RPMI8226 (cell line): ENCODE measurements at places on chromosomes 11 and 22.

DNA sequence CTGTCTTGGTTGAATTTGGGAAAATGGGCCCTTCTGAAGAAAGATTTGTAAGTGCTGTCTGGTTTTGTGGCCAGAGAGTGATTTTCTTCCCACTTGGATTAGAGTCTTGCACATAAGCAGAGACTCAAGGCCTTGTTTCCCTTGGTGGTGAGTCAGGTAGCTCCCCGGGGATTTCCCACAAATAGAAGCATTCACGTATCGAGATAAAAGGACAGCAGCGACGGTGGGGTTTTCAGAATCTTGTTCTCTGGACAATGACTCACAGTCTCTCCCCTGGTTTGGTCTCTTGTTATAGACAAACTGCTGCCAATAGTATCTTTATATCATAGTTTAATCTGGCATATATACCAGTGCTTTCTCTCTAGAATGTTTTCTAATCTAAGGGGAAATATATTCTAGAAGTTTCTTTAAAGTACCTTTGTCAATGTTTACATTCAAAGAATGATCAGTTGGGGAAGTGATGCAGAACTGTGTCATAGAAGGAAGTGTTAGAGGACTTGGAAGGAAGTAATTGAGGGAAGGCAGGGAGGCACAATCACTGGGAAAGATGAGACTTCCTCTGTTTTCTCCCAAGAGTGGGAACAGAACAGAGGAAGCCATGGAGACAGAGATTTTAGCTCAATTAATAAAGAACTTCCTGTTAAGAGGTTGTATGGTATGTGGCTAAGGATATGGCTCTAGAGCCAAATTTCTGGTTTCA lies 18.1 kb downstream of the POLA2 start:
- DNase-seq: no peak

DNA sequence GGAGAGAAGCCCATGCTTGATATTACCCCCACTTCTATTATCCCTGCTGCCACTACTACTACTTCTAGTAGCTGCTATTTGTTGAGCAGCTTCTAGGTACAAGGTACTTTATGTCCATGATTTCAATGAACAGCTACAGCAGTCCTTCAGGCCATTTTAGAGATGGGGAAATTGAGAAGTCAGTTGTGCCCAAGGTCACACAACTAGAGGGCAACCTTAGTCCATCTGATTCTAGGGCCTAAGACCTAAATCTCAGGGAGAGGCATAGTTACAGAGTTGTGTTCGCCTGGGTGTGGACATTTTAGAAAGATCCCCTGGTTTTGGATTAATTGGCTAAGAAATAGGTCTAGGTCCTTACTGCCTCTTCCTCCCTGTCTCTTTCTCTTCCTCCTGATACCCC lies 52.3 kb downstream of the MICAL2 start:
- DNase-seq: no peak

GRCh38 chr11:528815-529727 lies 6.3 kb downstream of the HRAS start:
- DNase-seq: no peak

DNA sequence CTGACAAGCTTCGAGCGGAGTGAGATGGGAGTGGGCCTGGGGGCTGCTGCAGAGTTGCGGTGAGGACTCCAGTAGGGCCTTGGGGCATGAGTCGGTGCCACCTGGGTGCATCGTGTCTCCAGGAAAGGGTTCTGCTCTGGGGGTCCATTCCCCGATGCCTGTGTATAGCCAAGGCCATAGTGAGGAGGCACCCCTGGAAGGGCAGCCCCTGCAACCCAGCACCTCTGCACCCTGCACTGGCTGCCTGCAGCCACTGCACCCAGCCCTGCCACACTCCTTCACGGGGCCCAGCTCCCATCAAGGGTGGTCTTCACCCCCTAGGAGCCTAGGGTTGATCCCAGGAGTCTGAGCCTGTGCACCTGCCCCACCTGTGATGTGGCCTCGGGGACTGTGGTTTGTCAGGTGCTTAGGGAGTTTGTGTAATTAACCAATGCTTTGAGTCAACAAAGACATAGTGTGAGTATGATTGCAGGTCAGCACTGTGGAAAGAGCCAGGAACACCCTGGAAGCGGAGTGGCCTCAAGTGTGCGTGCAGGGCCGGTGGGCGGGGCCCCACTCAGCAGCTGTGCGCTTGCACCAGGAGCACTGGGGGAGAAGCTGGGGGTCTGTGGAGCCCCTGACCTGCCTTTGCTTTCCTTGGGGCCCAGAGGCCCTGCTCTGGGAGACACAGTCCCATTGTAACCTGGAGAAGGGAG lies 1299.3 kb downstream of the BRD1 start:
- DNase-seq: no peak
